ENCODE measurements at places on chromosomes 16 and 17.

- DNase-seq = peak; percentile 37
Measured at GRCh38 chr16:50600582-50601283, 52.5 kb downstream of the NKD1 start.

DNA sequence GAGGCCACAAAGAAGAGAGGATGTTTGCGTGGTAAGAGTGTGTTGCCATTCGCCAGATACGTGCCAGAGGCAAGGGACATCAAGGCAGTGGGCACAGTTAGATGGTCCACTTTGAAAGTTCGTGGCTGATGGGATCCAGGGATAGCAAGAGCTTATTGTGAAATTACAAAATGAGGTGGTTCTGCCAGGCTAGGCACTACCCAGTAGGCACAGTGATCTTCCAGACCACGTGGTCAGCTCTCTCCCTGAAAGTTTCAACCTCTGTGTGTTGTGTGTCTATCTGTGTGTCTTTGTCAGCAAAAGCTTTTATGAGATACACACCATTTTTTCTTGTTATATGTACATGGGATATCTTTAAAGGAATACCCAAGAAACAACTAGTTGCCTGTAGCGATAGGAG, 9.5 kb downstream of the SGF29 start:
- no peak for DNase-seq

- no peak for DNase-seq
Measured at GRCh38 chr17:987931-988330, 8.4 kb upstream of the NXN start.

- no peak for DNase-seq
Measured at GRCh38 chr17:42795465-42795864, 3.0 kb downstream of the COA3 start.

- no peak for DNase-seq
Measured at GRCh38 chr17:58756246-58757161, 850 bp downstream of the PPM1E start.

- DNase-seq = no peak
Measured at GRCh38 chr16:704552-705380, 835 bp downstream of the FBXL16 start.

GRCh38 chr16:29848420-29849297, 14.4 kb downstream of the CDIPT start:
- peak; percentile 59 for DNase-seq

- peak; percentile 16 for DNase-seq
Measured at GRCh38 chr17:44376124-44376523, 12.5 kb upstream of the FAM171A2 start.

DNA sequence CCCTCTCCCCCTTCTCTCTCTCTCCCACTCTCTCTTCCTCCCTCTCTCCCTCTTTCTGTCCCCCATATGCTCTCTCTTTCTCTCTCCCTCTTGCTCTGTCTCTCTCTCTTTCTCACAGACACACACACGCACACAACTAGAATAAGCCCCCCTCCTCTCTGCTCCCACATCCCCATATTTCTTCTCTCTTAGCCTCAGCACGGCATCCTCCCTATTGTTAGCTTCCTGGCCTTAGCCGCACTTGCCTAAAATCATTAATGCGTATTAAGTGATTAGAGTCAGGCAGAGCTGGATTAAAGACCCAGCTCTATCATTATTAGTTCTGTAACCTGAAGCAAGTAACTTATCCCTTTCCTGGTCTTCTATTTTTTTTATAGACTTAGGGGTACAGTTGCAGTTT, 319.0 kb upstream of the C16orf82 start:
- DNase-seq = no peak

- no peak for DNase-seq
Measured at GRCh38 chr17:76987486-76988093, 119.4 kb downstream of the MGAT5B start.

DNA sequence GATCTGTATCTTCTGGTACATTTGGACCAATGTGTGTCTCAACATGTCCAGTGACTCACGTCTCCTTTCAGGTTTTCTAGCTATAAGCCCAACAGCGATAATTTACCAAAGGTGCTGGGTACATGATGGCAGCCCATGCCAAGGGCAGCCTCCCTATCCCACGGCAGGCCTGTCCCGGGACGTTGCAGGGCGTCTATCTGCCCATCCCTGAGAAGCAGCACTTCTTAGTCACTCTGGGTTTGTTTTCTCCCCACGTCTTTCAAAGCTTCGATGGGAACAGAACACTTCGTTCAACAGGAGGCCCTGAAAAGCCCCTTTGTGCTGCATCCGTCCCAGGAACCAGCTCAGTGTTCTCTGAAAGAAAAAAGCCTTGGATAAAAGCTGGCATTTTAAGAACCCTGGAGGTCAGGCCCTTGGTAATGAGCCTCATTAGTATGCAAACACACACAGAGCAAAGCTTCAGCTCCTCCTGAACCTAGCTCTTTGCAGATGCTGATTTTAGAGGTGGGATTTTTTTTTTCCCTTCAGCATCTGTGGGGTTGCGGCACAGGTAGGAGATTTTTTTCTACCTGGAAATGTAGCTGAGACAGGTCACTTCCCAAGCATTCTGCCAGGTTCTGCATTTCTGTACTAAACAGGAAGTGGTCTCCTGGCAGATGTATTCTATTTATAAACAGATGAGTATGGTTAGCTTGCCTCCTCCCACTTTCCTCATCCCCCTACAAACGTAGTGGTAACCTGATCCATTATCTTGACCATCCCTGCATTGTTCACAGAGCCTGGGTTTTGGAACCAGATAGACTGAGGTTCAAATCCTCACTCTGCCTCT, 17.5 kb upstream of the MT4 start:
- peak; percentile 35 for DNase-seq
